NK-92 treated with Interleukin-12 subunit alpha and Interleukin-12 subunit beta, amount 100 ng/mL, for 24 hours (cell line): ENCODE measurements at places on chromosomes 11 and 22.

- no peak for DNase-seq
Measured at GRCh38 chr11:70769521-70769920, 371.2 kb downstream of the CTTN start.

GRCh38 chr11:117591316-117592039 is 205.5 kb downstream of the DSCAML1 start:
- DNase-seq: no peak

GRCh38 chr22:30838111-30838510 is 130.5 kb downstream of the MORC2 start:
- no peak for DNase-seq

GRCh38 chr11:63610604-63611394 is 3.4 kb downstream of the PLAAT3 start:
- no peak for DNase-seq

DNA sequence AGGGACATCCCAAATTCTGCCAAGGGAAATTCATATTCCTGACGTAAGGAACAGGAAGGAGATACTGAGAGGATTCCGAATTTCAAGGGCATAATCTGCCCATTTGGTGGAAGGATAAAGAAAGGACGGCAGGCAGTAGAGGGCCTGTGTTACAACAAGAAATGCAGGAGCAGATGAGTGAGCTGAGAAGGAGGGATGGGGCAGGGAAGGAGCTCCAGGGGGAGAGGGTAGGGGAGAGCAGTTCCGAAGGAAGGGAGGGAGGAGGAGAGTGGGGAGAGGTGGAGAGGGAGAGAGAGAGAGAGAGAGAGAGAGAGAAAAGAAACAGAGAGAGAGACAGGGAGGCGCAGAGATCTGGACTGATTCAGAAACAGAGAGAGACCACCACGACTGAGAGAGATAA is 843 bp downstream of the OPCML start:
- DNase-seq: no peak

DNA sequence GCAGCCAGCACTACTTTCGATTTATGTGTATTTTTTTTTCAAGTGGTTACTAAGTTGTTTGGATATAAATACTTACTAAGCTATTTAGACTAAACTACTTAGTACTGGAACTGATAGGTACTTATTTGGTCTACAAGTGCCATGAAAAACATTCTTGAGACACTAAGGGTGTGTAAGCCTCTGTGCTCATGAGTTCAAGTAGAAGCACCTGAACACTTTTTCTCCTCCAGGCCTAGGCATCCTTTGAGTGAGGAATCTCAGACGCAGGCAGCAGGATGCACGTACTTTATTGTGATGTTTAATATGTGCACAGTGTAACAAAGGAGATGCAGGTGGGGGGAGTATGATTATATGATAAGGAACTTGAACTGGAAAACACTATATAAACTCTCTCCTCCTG is 7.8 kb downstream of the TESMIN start:
- DNase-seq: no peak

DNA sequence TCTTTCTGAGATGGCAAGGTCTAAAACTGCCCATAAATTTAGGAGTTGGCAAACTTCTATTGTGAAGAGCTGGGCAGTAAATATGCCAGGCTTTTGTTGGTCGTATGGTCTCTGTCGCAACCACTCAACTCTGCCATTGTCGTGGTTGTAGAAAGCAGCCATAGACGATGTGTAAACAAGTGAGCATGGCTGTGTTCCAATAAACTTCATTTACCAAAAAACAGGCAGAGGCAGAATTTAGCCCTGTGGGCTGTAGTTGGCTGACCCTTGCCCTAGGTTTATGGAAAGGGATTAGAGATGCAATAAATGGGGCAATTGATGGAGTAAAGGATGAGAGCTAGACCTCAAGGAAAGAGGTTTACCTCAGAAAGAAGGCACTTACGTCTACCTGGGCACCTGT is 17.6 kb downstream of the YPEL4 start:
- no peak for DNase-seq

- no peak for DNase-seq
Measured at GRCh38 chr11:119699227-119699626, 29.8 kb downstream of the NECTIN1 start.

- DNase-seq: no peak
Measured at GRCh38 chr11:125226706-125227105, 62.2 kb downstream of the PKNOX2 start.

DNA sequence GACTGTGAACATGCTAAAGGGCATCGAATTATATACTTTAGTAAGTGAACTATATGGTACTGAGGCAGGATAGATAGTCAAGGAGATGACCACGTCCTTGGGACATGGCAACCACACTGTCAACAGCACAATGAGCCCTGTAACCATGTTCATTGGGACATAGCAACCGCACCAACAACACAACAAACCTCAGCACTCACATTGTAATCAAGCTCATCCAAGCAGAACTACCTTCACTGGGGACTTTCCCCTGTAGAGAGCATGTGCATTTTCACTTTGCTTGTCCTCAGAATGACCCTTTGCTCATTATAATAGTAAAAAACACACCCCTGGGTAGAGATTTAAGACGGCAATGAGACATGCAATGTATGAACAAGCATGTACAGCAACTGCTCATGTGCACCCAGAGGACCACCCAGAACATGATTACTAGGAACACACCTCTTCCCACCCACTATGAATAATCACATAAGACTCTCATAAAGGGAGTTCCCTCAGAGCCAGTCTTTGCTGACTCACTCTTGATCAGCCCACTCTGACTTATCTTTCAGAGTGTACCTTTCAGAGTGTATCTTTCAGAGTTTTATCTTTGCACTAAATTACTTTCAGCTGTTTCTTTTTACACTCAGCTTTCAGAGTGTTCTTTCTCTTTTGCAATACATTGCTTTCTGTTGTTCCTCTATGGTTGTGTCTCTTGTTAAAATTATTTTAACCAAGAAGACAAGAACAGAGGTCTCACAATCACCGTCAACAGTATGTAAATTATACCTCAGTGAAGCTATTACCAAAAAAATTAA is 4.1 kb upstream of the PLAAT2 start:
- peak; percentile 62 for DNase-seq

- DNase-seq: no peak
Measured at GRCh38 chr22:50238755-50239154, 6.1 kb downstream of the TUBGCP6 start.

- no peak for DNase-seq
Measured at GRCh38 chr22:21981874-21982273, 713 bp downstream of the TOP3B start.

DNA sequence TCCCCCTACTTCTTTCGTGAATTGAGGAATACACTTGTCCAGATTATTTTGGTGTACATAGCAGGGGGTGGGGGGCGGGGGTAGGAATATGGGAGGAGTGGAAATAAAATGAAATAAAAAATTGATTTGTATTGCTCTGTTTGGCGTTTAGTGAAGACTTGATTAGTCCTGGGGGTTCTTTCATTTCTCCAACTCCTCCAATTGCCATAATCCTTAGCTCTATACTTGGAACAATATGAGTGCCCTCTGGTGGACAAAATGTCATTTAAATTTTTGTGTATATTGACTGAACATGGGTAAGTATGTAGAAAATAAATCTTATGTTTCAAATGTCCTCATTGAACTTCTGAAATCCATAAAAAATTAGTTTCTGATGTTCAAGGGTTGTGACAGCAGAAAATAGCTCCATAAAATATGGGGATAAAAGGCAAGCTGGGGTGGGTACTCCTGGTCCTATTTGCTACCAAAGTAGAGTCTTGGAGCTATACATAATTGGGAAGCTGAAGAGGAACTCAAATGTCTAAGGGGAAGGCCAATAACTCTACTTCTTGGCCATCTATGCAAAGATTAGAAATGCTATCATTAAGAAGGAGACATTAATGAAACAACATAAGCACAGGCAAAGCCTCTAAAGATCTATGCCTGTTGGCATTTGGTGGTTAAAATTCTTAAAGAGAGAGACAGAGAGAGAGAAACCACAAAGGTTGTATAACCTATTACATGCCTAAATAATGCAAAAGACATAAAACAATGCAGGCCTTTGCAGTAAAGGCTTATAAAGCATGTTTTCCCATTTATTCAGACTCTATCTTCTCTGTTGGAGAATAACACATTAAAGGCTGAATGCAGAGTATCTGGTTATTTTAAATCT is 421.6 kb downstream of the METTL15 start:
- no peak for DNase-seq

DNA sequence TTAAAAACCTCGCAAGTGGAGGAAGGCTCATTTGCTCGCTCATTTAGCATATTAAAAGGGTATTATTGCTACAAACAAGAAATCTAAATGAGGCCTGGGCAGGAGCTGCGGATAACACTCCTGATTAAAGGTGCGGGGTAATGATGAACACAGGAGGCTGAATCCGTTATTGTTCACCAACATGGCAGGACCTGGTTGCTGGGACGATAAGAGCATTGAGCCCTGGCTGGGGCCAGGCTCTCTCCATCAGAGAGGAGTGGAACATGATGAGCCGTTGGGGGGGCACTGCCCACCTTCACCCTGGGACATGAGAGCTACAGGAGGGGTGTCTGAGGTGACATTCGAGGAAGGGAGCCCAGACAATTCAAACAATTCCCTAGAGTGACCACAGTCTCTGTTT is 211.7 kb downstream of the NXPE2 start:
- DNase-seq: no peak

- no peak for DNase-seq
Measured at GRCh38 chr11:78981153-78981552, 406.5 kb upstream of the NARS2 start.

DNA sequence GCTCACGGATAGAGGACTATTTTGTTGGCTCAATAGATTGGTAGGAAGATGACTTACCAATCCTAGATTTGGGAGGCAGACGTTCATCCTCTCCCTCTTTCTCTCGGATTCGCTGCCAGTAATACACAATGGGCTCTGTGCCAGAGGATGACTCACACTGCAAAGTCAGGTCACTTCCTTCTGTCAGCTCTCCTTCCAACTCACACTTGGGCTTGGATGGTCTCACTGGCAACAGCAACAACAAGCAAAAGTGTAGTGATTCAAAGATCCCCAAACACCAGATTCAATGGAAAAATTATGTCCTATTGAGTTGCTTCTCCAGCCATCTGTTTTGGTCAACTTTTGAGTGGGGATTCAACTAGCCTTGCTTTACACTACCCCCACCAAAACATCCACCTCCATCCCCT is 21.7 kb upstream of the HSPA8 start:
- no peak for DNase-seq

- no peak for DNase-seq
Measured at GRCh38 chr11:104490182-104490581, 326.2 kb upstream of the PDGFD start.

DNA sequence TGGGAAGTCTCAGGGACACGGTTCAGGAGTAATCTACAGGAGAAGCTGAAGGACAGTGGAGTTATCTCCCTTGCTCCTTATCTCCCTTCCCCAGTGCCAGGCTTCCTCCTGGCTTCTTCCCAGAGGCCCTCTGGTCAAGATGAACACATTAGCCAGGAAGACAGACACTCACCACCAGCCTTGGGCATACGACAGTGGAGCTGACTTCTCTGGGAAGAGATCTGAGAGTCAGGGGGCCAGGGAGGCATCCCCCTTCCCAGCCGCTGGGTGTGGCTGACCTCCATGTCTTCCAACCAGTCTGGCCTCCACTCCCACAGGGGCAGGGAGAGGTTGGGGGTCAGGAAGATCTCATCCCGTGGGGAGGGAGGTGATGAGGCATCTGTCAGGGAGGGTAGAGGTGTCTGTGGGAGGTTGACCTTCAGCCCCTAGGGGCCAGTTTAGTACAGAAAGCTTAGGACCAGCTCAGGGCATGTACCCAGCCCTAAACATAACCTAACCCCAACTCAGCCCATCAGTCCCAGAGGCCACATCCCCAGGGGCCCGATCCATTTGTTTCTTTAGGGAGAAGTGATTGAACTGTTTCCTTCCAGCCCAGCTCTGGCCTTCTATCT is 12.7 kb downstream of the ROBO4 start:
- DNase-seq: no peak

DNA sequence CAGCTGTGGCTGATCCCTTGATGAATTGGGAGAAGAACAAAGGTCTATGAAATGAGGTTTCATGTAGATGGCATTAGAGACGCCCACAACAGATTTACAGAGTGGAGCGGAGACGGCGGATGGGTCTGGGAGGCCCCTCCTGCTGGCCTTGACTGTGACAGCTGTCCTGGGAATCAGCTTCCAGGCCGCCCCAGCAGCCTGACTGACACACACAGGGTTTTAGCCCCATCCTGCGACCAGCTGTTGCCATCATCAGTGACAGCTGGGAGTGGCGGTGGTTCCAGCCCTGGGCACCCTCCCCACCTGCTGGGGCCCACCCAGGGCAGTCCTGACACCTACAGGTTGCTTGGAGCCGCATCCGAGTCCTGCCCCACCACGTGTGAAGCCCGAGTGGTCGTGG is 64.0 kb upstream of the PPP6R3 start:
- no peak for DNase-seq

DNA sequence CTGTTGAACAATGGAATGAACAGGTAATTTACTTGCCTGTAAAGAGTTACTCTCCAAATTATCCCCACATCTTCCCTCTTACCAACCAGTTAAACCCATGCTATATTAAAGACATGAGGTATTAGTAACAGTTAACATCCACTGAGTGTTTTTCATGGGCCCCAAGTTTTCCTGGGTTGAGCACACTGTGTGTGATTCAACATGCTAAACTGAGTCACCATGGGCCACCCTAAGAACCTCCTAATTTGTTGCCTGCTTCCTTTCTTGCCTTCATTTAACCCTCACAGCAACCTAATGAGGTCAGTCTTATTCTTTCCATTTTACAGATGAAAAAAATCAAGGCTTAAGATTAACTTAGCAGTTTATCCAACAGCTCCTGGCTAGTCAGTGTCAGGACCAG is 51.0 kb downstream of the GALNT18 start:
- DNase-seq: no peak

- no peak for DNase-seq
Measured at GRCh38 chr22:44888491-44889254, 121.1 kb downstream of the PHF21B start.

- DNase-seq: no peak
Measured at GRCh38 chr22:29130476-29130875, 57.6 kb downstream of the KREMEN1 start.

DNA sequence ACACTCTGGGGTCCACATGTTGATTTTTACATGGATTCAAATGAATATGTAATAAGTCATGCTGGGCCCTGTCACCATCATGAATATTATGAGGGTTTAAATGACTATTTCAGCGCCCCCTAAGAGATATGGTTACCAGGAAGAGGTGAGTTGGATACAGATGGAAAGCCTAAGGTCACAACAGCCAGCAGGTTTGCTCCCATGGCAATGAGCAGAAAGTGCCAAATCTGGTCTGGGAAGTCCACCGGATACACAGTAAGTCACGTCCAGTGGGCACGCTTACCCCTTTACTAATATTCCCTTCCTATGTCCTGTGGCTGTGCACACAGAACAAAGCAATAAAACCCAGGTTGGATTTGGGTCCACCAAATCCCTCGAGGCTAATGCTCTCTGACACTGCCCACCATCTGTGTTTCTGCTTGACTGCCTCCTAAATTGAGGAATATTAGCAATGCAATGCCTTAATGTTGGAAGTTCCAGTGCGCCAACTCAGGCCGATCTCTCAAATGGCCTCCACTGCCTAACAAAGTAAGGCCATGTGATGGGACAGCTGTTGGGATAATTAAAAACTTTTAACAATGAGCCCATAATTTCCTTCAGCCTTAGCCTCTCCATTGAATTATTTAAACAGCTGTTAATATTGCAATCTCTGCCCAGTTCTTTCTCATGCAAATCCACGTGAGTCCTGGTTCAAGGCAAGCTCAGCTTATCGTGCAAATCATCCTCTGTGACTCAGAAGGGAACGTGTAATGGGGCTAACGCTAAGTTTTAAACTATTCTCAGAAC is 97.6 kb downstream of the SLC1A2 start:
- DNase-seq: no peak

- DNase-seq: no peak
Measured at GRCh38 chr11:65427691-65428577, 5.3 kb downstream of the NEAT1 start.
